Left ventricle myocardium inferior (tissue), 1 donor: ENCODE measurements at places on chromosomes 2 and 18. TPM values are rescaled to one million over a fixed set of nuclear protein-coding genes. Genes with fewer than 3 reads are reported as not detected.

DNA sequence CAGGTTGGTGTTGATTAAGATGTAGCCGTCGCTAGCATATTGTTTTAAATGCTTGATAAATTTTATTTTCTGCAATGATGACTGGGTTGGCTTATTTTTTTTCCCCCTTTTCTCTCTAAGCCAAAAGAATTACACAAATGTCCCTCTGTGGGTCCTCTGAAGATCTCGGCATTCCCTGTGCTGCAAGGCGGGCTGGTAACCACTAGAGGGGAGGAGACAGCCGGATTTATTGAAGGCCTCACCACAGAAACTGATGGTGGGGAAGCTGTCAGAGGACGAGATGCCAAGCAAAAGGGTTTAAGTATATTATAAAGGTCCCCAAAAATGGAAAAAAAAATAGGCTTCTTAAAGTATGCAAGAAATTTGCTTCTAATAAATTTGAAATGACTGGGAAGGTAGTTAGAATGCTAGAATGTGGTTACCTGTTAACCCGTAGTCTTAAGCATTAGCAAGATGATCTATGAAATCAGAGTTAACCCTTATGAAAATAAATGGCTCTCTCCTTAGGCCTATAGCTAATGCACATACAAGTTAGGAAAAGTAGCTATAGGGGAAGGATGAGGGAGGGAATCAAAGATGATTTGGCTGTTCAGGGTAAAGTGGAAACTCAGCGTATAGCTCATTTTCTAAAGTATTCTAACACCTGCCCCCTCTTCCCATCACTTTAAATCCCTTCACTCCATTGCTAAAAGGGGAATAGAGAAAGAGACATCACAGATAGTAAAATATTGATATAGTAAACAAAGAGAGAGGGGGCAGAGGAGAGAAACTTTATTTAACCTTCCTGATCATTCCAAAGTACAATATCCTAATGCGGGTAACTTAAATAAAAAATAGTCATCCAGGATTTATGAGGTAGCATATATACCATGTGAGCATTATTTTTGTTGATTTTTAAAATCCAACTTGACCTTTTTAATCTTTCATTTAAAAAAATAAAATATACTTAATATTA lies 894.5 kb upstream of the POU3F3 start:
- no peak for DNase-seq

- no peak for DNase-seq
These were observed 89.9 kb downstream of the ACSL3 start for GRCh38 chr2:222950638-222951285.

DNA sequence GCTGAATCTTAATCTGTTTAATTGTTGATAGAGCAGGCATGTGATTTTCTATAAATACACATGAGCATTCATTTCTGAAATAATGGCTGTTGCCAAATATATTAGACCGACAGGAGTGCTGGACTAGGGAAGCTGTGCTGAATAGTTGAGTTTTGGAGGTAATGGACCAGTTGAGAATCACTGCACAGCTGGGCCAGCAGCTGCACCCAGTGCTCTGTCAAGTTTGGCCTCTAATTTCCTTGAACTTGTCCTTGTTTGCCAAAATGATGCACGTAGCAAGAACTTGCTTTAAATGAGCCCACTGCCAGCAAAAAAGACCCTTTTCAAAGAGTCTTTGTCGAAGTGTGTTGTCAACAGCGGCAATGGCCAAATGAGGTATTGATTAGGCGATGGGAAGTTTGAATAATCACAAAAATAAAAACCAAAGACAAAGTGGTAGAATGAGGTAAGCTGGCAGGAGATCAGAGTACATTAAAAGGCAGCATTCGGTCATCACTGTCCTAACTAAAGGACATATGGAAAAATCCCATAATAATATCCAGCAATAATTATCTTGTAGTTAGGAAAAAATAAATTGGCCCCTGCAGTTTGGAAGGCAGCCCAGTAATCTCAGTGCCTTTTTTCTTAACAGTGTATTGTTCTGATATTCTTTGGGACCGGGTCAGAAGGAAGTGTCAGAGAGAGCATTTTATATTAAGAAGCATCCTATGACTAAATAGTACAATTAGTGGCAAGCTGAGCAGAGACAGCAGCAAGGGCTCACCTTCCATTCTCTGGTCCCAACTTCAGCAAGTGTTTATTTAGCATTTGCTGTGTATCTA lies 126.2 kb downstream of the RAPGEF4 start:
- DNase-seq = no peak

- DNase-seq = peak; percentile 41
These were observed 15.4 kb downstream of the HK2 start for GRCh38 chr2:74849228-74849892.

- DNase-seq = peak; percentile 38
These were observed 58.1 kb upstream of the TTN start for GRCh38 chr2:178865146-178865936.

DNA sequence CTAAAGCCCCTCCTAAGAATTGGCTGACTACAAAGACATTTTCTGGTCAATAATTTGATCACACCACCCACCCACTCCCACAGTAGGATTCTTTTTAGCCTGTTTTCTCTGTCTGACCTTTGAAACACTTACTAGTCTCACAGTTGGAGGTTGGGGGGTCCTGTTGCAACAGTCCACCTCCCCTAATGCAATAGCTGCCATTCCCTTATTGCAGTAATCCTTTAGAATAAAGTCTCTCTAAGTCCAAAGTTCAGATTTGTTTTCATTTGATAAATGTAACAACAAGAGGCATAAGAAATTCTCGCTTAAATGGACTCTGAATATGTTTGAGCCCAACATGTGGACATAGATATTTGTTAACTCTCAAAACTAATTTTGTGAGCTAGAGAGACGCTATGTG lies 1326.8 kb upstream of the TMEFF2 start:
- no peak for DNase-seq

DNA sequence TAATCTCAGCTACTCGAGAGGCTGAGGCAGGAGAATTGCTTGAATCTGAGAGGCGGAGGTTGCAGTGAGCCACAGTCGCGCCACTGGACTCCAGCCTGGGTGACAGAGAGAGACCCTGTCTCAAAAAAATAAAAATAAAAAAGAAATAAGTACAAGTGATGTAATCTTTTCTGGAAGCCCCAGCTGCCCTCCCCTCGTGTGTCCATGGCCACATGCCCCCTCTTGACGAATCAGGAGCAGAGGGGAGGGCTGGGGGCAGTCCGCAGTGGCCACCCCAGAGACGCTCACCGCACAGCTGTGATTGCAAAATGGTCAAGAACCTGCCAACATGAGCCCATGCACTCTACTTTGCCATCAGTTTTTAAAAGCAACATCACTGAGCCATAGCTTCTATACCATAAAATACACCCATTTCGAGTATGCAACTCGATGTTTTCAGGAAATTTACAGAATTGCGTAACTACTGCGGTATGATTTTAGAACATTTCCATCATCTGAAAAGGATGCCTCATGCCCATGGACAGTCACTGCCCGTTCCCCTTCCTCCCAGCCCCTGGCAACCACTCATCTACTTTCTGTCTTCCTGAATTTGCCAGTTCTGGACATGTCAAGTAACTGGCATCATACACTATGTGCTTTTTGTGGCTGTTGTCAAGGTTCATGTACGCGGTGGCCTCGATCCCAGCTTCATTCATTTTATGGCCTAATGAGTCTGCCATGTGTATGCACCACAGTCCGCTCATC lies 88.1 kb downstream of the NDUFA10 start:
- peak; percentile 5 for DNase-seq

GRCh38 chr2:208099682-208100470 lies 24.4 kb downstream of the CRYGD start:
- no peak for DNase-seq

GRCh38 chr2:198053776-198054175 lies 249.4 kb downstream of the PLCL1 start:
- DNase-seq = no peak

GRCh38 chr2:96783388-96783787 lies 22.7 kb downstream of the CNNM4 start:
- no peak for DNase-seq

DNA sequence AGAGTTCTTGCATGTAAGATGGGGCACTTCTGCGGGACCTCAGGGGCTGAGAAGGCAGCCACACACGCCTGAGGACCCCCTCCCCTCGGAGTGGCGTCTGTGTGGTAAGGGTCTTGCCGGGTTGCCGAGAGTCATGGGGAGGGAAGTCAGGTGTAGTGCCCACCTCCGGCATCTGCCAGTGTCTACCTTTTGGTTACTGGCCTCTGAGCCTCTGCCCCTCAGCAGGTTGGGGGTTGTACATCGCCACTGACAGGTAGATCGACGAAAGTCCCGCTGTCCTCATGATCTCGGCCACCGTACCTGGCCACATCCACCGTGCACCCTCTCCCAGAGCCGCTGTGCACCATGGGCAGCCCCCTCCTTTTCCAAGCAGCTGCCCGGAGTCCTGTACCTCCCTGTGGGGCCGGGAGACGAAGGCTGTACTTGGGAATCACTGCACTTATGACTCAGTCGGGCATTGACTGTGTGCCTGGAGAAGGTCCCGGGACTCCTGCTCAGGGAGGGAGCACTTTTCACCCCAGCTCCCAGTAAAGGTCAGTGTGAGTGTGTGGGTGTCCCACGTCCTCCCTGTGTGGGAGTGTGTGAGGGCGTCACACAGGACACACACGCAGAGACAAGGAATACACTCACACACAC lies 332.4 kb upstream of the MYT1L start:
- no peak for DNase-seq

NMUR1 gene
- total RNA-seq = 0.41 TPM

KCNF1 gene
- 0.30 TPM for total RNA-seq

ADRA2B gene
- 2.9 TPM for total RNA-seq

KATNAL2 gene
- total RNA-seq = 5.4 TPM

DNA sequence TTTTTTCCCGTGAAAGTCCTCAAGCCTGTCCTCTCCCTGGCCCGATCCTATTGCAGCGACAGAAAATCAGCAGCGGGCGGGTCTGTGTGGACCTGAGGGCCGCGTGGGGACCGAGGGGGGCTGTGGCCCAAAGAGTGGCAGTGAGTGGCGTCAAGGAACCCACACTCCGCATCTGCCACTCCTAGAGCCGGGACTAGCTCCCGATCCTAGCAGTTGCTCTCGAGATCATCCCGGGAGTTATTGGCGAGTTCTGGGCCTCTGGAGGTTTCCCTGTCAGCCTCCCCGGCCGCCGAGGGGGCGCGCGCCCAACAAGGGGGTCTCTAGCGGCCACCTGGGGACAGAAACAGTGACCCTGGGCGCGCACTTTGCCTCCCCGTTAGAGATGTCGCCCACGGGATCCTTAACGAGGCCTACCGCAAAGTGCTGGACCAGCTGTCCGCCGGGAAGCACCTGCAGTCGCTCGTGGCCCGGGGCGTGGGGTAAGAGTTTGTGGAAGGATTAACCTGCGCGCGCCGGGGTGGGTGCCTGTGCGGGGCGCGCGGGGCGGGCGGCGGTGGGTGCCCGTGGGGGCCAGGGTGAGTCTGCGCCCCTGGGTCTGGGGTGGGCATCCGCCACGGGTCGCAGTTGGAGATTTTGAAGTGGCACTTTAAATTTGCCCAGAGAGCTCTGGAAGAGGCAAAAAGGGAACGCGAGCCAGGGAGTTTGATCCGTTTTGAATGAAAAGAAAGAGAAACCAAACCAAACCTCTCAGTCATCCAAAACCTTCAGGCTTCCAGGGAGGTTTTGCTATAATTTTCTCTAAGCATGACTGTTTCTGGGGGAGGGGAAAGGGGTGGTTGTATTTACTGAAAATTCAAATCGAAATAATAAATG lies 3.5 kb downstream of the ADCYAP1 start:
- no peak for DNase-seq

ARHGAP28 gene
- total RNA-seq = 1.5 TPM

LRRTM1 gene
- 0.11 TPM for total RNA-seq

- no peak for DNase-seq
These were observed 528.1 kb upstream of the DCC start for GRCh38 chr18:51811883-51812282.

DNA sequence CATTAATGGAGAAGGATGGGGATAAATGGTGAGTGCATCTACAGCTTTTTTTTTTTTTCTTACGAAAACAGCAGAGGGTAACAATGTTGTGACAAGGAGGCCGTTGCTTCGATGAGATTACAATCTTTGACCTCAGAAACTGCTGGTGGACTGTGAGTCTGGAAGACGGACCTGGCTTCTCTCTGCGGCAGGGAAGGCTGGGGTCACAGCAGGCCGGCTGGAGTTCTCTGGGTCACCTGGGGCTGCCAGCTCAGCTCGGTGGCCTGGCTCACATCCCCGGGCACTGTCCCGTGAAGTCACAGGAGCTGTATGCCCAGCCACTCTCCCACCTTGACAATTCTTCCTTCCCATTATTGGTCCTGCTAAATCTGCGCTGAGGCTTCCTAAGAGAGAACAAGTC lies 160.8 kb downstream of the ACKR3 start:
- peak; percentile 65 for DNase-seq

GRCh38 chr2:159084384-159085370 lies 116.2 kb downstream of the TANC1 start:
- no peak for DNase-seq

GCG gene
- total RNA-seq = not detected

DNA sequence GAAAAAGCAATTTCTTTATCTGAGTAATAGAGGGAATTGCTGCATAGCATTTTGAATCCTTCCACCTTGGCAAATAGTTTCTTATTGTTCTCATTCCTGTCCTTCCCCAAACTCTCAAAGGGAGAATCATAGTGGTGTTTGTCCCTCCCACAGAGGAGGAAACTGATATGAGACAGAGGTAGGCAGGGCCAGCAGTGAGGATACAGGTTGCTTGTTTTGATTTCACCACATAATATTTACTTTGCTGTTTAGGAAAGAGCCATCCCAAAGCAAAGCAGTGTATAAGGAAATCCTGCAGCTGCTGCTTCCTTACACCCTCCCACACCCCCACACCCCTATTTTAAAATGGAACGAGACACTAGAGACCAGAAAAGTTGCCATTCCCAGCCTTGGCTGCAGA lies 195.3 kb downstream of the SETBP1 start:
- no peak for DNase-seq

DNA sequence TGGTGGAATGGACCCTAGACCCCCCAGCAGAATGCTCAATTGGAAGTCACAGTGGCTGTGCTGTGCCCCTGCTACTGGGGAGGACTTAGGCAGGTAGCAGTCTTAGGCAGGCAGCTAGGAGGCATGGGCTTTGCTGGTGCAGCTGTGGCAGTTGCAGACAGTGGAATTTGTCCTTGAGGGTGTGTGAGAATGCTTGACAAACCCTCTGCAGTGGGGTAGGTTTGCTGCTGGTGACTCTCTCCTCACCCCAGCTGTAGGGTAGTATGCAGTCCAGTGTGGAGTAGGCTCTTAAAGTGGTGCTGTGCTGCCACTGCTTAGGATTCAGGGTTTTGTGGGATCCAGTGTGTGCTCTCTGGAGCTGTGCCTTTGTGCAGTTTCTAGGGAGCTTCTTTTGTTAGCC lies 61.3 kb downstream of the NUP35 start:
- DNase-seq = no peak
